ENCODE measurements at places on chromosomes 7 and 10.

- no peak for DNase-seq
Observed at GRCh38 chr10:117541405-117541908, 1.1 kb upstream of the EMX2 start.

DNA sequence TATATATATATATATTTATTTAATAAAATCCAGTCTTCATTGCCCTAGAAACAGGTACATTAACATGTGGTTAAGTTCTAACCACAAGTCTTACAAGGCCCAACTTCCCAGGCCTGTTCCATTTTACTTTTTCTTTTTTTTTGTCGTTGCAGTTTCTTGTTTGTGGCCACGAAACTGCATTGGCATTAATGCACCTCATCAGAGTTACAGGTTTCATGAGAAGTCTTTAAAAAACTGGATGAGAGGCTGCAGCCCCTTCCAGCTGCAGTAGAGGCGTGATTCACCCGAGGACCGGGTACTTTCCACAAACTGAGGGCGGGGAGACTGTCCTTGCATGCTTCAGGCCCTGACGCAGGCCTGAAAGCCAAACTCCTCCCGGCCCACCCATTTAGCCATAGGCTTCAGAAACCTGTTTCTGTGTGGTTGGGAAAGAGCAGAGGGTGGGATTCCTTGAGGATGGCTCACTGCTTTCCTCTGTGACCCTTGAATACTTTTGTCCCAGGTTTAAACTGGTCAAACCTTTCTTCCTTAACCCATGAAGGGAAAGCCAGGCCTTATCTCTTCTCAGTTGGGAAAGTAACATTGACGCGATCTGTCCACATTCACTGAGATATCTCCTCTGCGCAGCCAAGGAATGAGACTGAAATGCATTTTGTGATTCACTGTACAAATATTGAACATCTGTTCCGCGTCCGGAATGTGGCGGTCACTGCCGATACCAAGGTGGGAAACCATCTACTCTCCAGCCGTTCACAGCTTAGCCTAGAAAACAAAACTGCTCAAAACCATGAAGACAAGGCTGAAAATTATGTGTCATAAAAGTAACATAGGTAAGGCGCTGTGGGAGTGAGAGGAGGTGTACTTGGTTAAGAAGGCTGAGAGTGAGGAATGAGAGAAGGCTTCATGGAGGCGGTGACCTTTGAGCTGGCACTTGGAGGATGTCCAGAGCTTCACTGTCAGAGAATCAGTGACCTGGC lies 311.7 kb downstream of the GATA3 start:
- no peak for DNase-seq

DNA sequence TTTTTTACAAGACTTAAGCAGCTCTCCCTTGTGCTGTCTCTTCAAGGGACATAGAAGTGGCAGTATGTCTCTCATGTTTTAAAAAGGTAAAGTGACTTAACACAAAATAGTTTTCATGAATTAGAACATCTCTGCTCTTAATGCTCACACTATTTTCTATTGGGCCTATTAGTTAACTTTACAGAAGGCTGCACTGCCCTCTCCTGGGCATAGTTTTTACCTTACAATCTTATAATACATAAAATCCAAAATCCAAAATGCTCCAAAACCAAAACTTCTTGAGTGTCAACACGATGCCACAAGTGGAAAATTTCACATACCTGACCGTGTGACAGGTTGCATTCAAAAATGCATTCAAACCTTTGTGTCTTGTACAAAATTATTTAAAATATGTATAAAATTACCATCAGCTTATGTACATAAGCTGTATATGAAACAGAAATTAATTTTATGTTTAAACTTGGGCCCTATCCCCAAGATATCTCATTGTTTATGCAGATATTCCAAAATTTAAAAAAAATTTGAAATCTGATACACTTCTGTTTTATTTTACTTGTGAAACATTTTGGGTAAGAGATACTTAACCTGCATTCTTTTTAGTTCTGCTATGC lies 25.8 kb downstream of the TES start:
- DNase-seq, result no peak

DNA sequence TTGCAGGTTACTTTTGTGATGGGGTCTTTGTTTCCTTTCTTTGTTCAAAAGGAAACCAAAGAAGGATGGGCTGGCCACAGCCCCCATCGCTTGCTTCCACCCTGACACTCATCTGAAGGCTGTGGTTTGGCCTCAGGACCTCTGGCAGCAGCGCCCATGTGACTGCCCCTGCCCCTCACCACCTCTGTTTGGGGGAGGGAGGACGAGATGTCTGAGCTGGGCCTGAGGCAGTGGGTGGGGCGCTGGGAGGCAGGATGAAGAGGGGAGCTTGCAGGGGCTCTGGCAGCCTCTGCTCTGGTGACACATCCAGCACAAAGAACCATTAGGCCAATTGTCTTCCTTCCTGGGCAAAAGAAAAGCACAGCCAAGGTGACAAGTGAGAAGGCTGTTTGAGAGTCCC lies 15.9 kb upstream of the CHST15 start:
- no peak for DNase-seq

DNA sequence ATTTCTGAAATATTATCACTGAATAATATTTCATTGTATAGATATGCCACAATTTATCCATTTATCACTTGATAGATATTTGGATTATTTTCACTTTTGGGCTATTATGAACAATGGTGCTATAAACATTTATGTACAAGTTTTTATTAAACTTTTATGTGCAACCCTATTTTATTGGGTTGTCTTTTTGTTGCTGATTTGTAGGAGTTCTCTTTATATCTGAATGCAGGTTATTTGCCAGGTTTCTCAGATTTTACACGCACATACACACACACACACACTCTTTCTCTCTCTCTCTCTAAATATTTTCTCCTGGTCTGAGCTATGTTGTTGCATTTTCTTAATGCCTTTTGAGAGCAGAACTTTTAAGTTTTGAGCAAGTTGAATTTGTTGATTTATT lies 36.2 kb downstream of the ADK start:
- no peak for DNase-seq

DNA sequence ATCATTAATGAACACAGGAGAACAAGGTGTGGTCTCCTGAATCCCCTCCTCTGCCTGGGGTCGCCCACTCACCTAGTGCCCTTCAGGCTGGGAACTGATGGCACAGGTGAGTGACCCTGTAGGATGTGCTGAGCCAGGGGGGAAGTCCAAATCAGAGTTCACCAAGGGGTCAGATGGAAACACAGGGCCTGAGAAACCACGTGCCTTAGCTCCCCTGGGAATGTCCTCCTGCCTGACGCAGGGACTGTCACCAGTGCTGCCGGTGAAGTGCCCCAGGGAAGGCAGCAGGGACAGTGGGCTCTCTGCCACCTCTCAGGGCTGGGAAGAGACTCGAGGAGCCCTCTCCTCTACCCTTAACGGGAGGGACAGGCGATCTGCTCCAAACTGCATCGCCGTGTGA lies 5.8 kb upstream of the PYROXD2 start:
- no peak for DNase-seq

DNA sequence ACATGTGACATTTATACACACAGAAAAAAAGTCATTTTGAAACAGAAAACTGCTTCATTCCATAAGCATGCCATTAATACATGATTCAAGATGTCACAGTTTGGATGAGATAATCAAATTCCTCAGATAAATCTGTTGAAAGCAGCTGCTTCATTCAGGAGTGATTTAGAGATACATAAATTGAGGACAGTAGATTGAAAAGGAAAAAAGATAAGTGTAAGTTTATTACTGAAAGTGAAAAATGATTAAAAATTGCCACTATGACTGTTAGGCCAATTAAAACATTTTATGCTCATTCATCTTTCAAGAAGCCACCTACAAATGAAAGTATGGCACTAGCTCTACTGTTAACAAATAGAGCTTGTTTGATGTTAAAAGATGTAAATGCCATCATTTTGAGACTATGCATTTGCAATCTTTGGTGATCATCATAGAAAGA lies 136.9 kb upstream of the CDK6 start:
- DNase-seq, result no peak

DNA sequence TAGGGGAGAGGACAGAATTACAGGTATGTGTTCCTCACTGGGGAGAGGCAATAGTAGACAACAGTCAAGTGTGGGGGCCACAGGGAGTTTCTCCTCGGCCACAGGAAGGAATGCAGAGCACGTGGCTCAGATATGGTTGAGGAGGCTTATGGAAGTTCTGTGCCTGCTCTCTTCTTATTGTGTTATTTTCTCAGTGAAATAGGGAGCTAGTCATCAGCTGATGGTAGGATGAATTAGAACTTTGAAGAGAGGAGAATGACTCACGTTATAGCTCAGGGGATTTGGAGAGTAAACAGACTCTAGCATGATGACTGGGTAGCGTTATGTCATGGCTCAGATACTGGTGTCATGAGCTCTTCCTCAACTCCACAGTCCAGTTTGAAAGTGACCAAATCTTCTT lies 308.3 kb upstream of the IGFBP3 start:
- no peak for DNase-seq

- no peak for DNase-seq
Observed at GRCh38 chr7:16770657-16771329, 17.2 kb downstream of the TSPAN13 start.

GRCh38 chr10:50447691-50448090 lies 176.1 kb downstream of the SGMS1 start:
- no peak for DNase-seq

- no peak for DNase-seq
Observed at GRCh38 chr10:77667426-77668324, 30.1 kb upstream of the KCNMA1 start.

- DNase-seq, result no peak
Observed at GRCh38 chr7:135687466-135687865, 25.2 kb downstream of the STMP1 start.

DNA sequence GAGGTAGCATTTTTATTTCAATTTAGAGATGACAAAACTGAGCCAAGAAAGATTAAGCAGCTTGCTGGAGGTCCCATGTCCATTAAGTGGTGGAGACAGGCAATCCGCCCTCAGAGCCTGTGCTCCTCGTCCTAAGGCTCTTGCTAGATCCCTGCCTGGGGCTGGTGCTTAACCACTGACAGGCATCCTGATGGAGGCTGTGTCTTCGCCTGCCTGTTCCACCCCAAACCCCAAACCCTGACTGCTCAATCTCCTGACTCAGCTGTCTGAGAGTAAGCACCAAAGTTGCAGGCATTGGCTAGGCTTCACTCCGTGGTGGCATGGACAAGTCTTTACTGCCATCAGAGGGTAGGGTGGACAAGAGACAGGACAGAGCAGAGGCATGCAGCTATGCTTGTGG lies 209.4 kb downstream of the POU6F2 start:
- no peak for DNase-seq

- no peak for DNase-seq
Observed at GRCh38 chr7:135971366-135971725, 5.8 kb downstream of the MTPN start.

GRCh38 chr10:11154333-11154732 lies 136.7 kb downstream of the CELF2 start:
- DNase-seq, result no peak

DNA sequence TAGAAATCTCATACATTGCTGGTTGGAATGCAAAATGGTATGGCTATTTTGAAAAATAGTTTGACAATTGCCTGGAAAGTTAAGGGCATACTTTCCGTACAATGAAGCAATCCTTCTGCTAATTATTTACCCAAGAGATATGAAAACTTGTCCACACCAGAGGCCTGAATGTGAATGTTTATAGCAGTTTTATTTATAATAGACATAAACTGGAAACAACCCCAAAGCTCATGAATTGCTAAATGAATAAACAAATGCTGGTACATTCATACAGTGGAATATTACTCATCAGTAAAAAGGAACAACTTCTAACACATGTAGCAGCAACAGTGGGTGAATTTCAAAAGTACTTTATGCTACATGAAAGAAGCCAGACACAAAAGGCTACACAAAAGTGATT lies 42.7 kb downstream of the MMRN2 start:
- DNase-seq, result no peak

GRCh38 chr7:42024537-42024936 lies 212.5 kb downstream of the GLI3 start:
- no peak for DNase-seq

DNA sequence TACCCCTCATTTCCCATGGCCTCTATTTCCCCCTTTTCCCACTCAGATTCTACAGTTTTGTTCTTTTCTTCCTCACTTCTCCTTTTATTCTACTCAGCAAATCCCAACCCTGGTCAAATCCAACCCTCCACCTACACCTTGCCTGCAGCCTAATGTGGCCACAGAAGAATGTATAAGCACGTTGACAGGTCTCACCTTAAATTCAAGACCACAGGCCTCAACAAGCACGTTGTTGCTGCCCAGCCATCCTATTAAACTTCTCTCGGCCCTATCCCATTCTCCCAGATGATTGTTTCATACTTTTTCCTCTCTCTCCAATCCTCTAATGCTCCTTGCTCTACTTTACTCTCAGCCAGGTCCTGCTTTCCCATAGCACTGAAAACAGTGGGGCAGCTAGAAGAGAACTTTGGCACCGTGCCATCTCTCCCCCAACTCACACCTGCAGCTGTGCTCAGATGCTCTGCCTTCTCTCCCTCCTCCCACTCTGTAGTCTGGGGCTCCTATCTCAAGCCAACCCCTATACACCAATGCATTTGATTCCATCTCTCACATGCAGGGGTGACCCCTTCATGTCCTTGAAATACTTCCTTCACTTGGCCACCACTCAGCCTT lies 6.8 kb upstream of the EIF3A start:
- DNase-seq, result no peak

GRCh38 chr10:88090568-88091214 lies 227.3 kb downstream of the PTEN start:
- no peak for DNase-seq

DNA sequence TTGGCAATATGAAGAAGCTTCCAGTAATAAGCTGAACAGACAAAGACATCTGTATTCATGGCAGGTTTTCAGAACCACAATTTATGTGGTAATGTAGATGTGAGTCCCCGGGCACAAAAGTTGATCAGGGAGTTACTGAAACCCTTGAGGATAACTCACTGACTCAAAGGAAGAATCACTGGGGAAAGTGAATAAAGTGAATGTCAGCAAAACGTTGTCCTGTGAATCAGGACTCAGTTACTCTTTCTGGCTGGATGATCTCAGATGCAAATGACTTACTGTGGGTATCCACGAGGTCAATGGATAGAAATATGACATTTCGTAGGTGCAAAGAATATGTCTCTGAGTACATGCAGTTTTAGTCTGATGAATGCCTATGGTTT lies 172.8 kb upstream of the CTBP2 start:
- DNase-seq, result no peak

DNA sequence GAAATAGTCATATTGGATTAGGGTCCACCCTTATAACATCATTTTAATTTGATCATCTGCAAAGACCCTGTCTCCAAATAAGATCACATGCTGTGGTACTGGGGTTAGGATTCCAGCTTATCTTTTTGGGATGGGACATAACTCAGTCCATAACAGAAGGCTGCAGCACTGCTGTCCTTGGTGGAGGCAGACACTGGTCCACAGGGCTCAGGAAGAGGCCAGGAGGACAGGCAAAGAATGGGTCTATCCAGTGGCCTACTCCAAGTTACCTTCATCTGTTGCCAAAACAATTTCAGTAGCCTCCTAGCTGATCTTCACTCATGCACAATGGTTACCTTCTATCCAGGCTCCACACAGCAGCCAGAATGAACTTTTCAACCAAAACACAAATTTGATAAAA lies 387.0 kb downstream of the GRID1 start:
- no peak for DNase-seq
